ENCODE measurements at places on chromosomes 3 and 15. TPM values are rescaled to one million over a fixed set of nuclear protein-coding genes. Genes with fewer than 3 reads are reported as not detected.

Gene SPTBN5
- 1.9 TPM for total RNA-seq

Gene AP3B2
- total RNA-seq: 3.8 TPM

DNA sequence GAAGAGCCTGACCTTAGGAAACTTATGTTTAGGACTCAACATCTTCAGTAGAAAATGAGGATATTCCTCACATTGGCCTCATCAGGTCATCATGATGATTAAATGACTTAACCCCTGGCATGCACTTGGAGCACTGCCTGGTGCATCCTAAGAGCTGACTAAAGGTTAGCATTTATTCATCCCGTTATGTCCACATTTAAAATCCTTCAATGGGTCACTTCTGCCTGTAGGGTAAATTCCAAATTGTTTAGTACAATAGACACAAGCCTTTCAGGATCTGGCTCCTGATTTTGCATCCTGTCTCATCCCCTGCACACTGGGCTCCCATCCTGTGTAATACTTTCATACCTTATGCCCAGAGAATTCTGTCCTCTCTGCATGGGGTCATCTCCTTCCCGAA is 195.2 kb upstream of the MCTP2 start:
- H3K36me3 ChIP-seq: no peaks in the 10 kb centered on the region
- no peak overlapping the region for H3K4me3 ChIP-seq
- no peak overlapping the region for H3K27ac ChIP-seq
- no peaks in the 10 kb centered on the region for H3K27me3 ChIP-seq
- H3K4me1 ChIP-seq: no peaks in the 10 kb centered on the region

DNA sequence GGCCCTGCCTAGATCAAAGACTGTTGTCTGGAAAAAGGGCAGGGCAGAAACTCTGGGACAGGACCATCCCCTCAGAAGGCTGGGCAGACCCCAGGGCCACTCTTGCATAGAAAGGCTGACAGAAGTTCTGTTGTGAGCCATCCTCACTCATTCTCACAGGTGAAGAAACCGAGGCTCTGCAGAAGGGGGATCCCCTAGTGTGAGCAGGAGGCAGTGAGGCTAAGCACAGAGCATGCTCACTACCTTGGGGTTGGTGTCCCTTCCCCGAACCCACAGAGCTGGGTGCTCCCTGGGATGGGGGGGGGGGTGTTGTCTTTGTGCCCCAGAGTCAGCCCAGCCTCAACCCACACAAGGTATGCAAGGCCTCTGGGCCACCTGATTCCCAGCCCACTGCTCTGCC is 50.9 kb upstream of the TMEM115 start:
- DNase-seq: no peak
- no peaks in the 10 kb centered on the region for H3K36me3 ChIP-seq
- H3K27me3 ChIP-seq: no peaks in the 10 kb centered on the region
- H3K27ac ChIP-seq: no peak overlapping the region

DNA sequence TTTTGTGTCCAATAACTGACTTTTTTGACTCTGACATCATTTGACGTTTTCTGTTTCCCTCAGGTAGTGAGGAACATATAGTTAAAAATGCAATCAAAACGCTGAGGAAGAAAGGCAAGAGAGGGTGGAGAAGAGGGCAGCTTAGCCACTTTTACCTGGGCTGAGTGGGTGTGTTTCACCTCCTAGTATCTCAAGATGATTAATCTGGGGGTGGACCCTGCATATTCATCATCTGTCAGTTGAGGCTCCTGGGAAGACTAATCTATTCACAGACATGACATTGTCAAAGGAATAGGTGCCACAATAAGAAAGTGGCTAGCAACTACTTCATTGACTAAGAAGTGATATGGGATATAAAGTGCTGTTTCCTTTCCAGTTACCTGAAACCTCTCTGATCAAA is 331.5 kb upstream of the RARB start:
- no peak overlapping the region for H3K27ac ChIP-seq
- no peak overlapping the region for H3K4me3 ChIP-seq
- H3K36me3 ChIP-seq: no peaks in the 10 kb centered on the region

DNA sequence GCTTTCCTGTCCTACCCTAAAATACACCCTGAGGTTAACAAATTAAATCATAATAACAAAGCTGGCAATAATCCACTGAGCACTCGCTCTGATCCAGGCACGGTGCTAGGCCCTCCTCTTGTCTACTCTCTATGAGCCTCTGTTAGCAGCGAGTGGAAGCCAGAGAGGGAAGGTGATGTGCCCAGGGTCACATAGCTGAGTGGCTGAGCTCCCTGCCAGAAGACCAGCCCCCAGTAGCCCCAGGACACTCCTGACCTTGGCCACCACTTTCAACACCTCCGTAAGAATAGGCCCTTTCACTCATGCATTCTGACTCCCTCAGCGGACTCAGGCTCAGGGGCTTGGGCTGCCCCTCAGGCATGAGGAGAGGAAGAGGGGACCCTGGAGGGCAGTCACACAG is 9.5 kb upstream of the PRKCD start:
- no peaks in the 10 kb centered on the region for H3K36me3 ChIP-seq
- no peak for DNase-seq
- no peaks in the 10 kb centered on the region for H3K27me3 ChIP-seq
- no peak overlapping the region for H3K27ac ChIP-seq
- no peak overlapping the region for H3K4me3 ChIP-seq

All from upper lobe of right lung (tissue), 1 donor.